ENCODE measurements at places on chromosomes 4 and X. TPM values are rescaled to one million over a fixed set of nuclear protein-coding genes. Genes with fewer than 3 reads are reported as not detected.

DNA sequence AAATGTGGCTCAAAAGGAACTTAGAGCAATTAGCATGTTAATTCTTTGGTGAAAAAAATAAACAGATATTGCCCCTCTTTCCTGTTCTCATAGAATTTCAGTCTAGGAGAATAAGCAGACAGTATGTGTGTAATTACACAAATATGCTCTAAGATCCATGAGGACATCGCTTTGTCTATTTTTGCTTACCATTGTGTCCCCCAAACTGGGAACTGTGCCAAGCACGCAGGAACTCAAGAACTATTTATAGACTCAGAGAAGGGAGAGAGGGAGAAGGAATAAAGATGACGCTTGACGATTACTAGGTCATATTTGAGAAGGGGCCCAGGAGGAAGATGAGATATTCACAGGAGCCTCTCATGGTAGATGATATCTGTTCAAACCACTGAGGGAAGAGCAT, 692.6 kb downstream of the RAB28 start:
- peaks cover under 1% of the 10 kb centered on the region for H3K4me1 ChIP-seq
- no peaks in the 10 kb centered on the region for H3K36me3 ChIP-seq
- no peak overlapping the region for H3K4me3 ChIP-seq
- no peak overlapping the region for H3K27ac ChIP-seq

MPC1L gene
- not detected for total RNA-seq

- no peak overlapping the region for H3K27ac ChIP-seq
- H3K27me3 ChIP-seq, result no peaks in the 10 kb centered on the region
- H3K4me1 ChIP-seq, result no peaks in the 10 kb centered on the region
Observed at GRCh38 chr4:4613126-4613465, 71.2 kb upstream of the STX18 start.

- no peaks in the 10 kb centered on the region for H3K4me1 ChIP-seq
- no peak within 1 kb of the TSS for H3K27ac ChIP-seq
- no peak for DNase-seq
- peaks cover 85% of the 10 kb centered on the region for H3K27me3 ChIP-seq
- H3K36me3 ChIP-seq, result no peaks in the 10 kb centered on the region
Observed at GRCh38 chrX:131058136-131058868, at the start of gene ARHGAP36. Gene ARHGAP36, plus strand, starts transcription at chrX:131058346. Its CDS starts 23,320 bp downstream, at chrX:131081666.

DNA sequence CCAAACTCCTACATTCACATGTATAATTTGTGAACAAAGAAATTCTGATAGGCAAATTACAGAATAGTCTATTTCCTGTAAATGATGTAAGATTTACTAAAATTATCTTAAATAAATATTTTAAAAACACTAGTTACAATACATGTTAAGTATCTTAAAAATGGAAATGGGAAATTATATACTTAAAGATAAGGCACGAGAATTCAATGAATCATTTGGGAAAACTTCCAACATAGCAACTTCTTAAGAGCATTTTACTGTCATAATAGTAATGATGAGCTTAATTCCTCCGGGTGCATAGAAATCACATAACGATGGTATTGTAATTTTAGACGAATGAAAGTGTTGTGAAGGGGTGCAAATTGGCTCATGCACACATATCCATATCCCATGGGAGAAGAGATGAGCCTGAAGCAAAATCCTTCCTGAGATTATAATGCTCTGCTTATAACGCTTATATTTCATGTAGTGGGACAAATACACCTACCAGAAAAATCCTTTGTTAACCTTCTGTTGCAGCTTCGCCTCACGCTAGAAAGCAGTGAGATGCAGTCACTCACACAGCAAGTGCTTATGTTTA, 873.5 kb downstream of the PDHA2 start:
- DNase-seq, result no peak
- no peak overlapping the region for H3K4me3 ChIP-seq
- no peak overlapping the region for H3K27ac ChIP-seq
- H3K27me3 ChIP-seq, result no peaks in the 10 kb centered on the region
- H3K4me1 ChIP-seq, result peaks cover 2% of the 10 kb centered on the region
- H3K36me3 ChIP-seq, result no peaks in the 10 kb centered on the region
